NCI-H524 (cell line): ENCODE measurements at places on chromosomes 1 and 21.

- no peak for DNase-seq
Observed at GRCh38 chr1:7149080-7149838, 364.0 kb downstream of the CAMTA1 start.

GRCh38 chr21:37793660-37794059 lies 122.6 kb downstream of the KCNJ6 start:
- DNase-seq, result no peak

GRCh38 chr1:93374334-93375106 lies 28.8 kb downstream of the DR1 start:
- DNase-seq, result no peak

DNA sequence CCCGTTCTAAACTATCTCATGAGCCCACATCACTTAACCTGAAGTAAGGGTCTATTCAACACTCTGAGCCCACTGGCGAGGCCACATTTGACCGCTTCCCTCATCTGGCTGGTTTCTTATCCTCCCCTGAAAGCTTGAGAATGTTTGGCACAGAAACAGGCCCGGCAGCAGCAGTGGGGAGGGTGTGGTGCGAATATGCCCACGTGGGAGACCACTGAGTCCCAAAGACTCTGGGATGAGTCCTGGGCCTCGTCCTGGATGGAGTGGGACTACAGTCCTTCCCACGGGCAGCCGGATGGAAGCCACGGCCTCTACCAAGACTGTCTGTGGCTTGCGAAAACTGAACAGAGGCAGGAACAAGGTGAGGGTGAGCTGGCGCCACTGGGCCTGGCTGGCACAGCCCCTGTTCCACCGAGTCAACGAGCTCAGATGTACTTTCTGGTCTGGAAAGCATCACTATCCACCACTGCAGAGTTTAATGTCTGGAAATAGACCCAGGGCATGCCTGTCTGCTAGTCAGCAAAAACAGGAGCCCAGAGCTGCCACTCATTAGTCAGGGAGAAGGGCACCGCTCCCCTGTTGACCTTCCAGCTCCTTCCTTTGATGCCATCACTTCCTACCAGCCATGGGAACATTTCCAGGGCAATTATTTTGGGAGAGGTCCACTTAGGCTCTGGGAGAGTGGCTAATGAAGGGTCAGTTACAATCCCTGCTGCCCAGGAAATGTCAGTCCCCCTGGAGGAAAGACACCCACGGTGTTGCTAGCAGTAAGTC lies 386.6 kb downstream of the MATN1 start:
- no peak for DNase-seq

- no peak for DNase-seq
Observed at GRCh38 chr1:85599076-85599491, 18.5 kb downstream of the CCN1 start.

GRCh38 chr1:11352816-11353799 lies 80.1 kb downstream of the UBIAD1 start:
- DNase-seq, result no peak

- no peak for DNase-seq
Observed at GRCh38 chr1:161388639-161389038, 21.0 kb upstream of the CFAP126 start.

- no peak for DNase-seq
Observed at GRCh38 chr1:193201021-193201420, 14.6 kb upstream of the B3GALT2 start.

GRCh38 chr1:55631509-55631908 lies 416.3 kb upstream of the USP24 start:
- no peak for DNase-seq

- DNase-seq, result peak; percentile 38
Observed at GRCh38 chr1:48552903-48553606, 81.1 kb upstream of the SPATA6 start.

DNA sequence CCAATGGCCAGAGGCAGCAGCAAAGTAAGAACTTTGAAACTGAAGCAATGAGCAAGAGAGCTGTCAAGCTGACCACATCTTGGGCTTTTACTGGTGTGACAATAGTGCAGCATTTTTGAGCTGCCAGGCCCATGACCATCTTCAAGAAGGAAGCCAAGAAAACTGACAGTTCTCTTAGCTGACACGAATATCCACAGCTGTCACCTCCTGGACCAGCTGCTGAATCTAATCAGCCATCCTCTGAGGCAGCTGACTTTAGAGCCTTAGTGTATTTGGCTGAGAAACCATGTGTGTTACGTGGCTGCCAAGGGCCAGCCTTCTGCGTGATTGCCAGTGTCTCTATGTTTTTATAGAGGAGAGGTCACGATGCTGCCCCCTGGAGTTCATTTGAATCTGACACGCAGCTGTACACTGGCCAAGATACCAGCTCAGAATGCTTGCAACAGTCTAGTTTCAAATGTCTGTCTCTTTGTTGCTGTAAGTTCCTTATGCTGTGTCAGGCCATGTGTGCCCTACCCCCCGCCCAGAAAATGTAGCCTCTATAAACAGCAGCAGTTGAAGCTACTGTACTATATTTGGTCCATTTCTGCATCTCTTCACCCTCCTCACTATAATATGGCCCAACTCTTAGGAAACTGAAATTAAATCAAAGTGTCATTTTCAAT lies 39.7 kb downstream of the PALMD start:
- peak; percentile 78 for DNase-seq

DNA sequence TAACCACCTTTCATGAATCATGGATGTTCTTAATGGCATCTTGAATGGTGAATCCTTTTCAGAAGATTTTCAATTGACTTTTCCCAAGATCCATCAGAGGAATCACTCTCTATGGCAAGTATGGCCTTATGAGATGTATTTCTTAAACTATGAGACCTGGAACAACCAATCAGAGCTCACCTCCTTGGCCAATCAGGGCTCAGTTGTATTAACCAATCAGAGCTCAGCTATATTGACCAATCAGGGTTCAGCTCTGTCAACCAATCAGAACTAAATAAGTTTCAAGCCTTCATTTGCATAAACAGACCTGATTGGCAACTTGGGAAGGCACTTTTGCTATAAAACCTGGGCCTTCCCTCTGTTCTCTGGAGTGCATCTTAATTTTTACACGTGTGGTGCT lies 13.6 kb upstream of the FAM3B start:
- no peak for DNase-seq

- no peak for DNase-seq
Observed at GRCh38 chr1:41533731-41534080, 49.2 kb upstream of the EDN2 start.

GRCh38 chr1:95974586-95974985 lies 740.6 kb downstream of the RWDD3 start:
- no peak for DNase-seq

GRCh38 chr1:79912813-79913212 lies 906.3 kb upstream of the ADGRL4 start:
- no peak for DNase-seq

- DNase-seq, result no peak
Observed at GRCh38 chr1:53462769-53463501, 3.7 kb downstream of the DMRTB1 start.

GRCh38 chr21:31683029-31683428 lies 23.5 kb downstream of the SOD1 start:
- no peak for DNase-seq

- no peak for DNase-seq
Observed at GRCh38 chr1:117842408-117843170, 86.8 kb downstream of the GDAP2 start.

DNA sequence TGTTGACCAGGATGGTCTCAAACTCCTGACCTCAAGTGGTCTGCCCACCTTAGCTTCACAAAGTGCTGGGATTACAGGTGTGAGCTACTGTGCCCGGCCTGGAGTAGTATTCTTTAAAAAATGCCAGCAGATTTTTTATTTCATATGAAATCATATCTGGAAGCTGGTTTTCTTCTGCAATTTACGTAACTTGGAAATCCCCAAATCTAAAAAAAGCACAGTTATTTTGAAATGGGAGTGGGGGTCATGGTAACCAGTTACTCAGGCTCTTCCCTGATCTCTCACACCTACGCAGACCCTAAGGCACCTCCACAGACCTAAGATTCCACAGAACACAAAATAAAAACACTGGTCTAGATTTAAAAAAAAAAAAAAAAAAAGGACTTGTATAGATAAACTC lies 219.8 kb downstream of the DAB1 start:
- no peak for DNase-seq

DNA sequence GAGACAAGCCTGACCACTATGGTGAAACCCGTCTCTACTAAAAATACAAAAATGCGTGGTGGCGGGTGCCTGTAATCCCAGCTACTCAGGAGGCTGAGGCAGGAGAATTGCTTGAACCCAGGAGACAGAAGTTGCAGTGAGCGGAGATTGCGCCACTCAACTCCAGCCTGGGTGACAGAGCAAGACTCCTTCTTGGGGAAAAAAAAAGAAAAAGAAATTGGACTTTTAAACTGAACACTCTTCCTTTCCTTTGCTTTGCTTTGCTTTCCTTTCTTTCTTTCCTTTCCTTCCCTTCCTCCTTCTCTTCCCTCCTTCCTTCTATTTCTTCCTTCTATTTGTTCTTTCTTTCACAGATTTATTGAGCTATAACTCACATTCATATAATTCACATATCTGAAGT lies 43.3 kb upstream of the PUM1 start:
- no peak for DNase-seq

DNA sequence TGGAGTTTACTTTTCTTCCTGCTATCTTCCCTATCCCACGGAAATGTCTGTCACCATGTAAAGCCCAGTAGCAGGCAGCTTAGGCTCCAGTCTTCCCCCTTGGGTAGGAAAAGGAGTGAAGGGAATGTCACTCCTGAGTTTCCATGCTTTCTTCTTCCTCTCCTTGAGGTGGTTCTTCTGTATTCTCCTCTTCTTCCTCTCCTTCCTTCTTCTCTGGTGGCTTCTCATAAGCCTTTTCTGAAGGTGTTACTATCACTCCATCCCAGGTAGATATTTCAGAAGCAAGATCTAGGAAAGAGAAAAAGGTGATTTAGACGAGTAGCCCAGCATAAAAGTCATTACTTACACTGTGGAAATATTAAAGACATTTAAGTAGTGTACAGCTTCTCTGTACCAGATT lies 3.8 kb downstream of the SNAPIN start:
- no peak for DNase-seq

GRCh38 chr21:46116189-46116775 lies 18.4 kb downstream of the COL6A2 start:
- no peak for DNase-seq

- no peak for DNase-seq
Observed at GRCh38 chr1:54812801-54813484, 11.8 kb upstream of the TTC22 start.

GRCh38 chr1:236160540-236161127 lies 18.3 kb downstream of the GPR137B start:
- DNase-seq, result no peak

- DNase-seq, result no peak
Observed at GRCh38 chr1:197841883-197842553, 60.4 kb upstream of the C1orf53 start.

DNA sequence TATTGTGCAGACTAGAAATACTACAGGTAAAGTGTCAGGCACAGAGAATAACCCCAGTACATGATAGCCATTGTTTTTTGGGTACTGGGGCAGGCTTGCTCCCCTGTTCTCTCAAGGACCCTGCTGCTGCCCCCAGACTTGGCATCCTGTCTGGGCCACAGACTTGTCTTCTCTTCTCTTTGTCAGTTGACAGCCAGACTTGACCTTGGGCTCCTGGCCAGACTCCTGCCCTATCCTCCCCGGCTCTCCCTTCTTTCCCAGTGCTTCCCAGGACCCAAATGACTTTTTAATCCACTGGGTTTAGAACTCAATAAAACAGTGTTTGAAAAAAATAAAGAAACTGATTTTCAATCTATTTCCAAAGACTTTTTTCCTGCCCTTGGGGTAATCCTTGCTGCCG lies 43.2 kb downstream of the ZSCAN20 start:
- no peak for DNase-seq

GRCh38 chr1:117060441-117061317 lies 553 bp downstream of the TTF2 start:
- DNase-seq, result no peak

GRCh38 chr1:183831311-183831710 lies 26.4 kb downstream of the RGL1 start:
- DNase-seq, result peak; percentile 1

DNA sequence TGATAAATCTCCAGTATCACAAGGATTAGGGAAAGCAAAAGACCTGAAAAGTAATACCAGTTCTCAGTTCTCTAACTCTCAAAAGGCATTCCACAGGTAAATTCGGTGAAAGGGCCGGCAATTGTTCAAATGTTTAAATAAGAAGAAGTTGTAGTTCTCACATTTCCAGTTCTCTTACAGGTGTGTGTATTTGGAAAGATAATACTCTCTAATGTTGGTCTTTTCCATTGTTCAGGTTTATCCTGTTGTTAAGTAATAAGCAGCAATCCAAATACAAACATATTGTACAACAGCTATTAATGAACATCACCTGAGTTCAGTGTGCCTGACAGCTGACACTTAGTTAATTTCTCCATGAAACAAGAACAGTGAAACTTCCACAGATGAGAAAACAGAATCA lies 13.2 kb upstream of the PRKAB2 start:
- no peak for DNase-seq

DNA sequence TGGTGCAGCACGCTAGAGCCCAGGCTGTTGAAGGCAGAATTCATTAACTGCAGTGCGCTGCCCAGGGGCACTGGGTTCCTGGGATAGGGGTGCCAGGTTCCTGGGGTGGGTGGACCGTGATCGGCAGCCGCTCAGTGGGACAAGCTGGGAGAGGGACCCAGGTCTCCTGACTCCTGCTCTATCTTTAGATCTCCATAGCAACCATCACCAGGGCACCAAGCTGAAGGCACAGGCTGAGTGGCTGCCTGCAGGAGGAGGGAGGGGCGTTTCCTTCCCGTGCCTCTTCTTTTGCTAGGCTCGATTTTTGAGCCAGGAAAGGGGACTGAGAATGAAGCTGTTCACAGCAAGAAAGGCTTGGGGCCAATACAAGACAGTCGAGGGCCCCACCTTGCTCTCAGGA lies 20.9 kb upstream of the CDCP2 start:
- DNase-seq, result no peak

- DNase-seq, result no peak
Observed at GRCh38 chr1:5915587-5916571, 76.3 kb downstream of the NPHP4 start.

GRCh38 chr1:17436380-17437174 lies 2.9 kb downstream of the RCC2 start:
- DNase-seq, result no peak

DNA sequence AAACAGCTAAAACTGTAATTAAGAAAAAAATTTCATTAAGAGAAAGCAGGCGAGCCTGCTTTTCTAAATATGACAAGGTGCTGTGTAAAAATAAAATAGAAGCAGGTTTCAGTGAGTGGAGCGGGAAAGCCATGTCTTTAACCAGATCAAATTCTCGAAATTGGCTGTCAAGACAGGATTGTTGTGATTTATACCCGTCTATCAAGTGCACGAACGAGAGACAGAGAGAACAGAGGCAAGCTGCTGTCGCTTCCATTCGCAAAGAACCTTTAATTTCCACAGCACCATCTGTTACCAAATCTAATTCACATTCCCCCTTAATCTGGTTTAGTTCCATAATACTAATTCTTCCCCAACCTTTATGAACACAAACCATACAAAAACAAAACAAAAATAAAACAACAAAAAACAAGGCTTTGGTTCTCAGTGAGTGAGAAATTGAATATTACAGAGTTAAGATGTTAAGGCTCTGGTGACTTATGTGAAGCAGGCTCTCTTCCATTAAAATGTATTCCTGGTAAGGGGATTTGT lies 35.0 kb downstream of the ESRRG start:
- peak; percentile 82 for DNase-seq
